Lung microvascular endothelial cell (primary cell): ENCODE measurements at places on chromosomes 13 and 19. TPM values are rescaled to one million over a fixed set of nuclear protein-coding genes. Genes with fewer than 3 reads are reported as not detected.

- DNase-seq: no peak
Observed at GRCh38 chr13:52127378-52127777, 1.5 kb downstream of the NEK5 start.

The ANGPTL8 gene
- not detected in 2 replicates for total RNA-seq

The RYR1 gene
- not detected in 2 replicates for total RNA-seq

The OLFM2 gene
- total RNA-seq: 0.65 and 0.79 TPM in 2 replicates

DNA sequence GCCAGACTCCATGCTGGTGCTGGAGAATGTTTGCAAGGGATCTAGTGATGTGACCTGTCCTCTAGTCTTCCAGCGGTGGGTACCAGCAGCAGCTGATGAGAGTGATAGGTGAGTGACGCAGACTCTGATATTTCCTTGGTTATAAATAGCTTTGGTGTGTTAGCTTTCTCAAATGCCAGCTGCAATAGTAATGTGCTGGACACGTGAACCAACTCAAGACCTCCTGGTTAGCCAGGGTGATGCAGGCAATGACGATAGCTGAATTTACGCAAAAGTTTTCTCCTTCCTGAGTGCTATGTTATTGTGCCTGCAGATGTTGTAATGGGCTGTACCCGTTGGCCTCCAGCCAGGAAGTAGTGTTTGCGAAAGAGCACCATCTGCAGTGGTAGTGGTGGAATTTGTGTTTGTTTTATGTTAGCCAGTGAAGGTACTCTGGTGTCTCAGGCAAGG is 129.5 kb downstream of the CYSLTR2 start:
- DNase-seq: peak; percentile 78

DNA sequence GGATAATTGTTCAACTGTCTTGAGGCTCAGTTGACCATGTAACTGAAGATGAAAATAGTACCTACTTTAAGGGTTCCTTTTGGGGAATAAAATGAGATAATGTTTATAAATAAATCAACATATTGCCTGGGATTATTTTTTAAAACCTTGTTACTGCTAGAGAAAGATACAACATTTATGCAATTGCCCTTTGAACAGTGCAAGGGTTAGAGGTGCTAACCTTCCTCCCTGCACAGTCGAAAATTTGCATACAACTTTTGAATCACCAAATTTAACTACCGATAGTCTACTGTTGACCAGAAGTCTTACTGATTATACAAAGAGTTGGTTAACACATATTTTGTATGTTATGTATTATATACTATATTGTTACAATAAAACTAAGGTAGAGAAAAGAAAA is 750.0 kb downstream of the EFNB2 start:
- no peak for DNase-seq

GRCh38 chr13:113579686-113580085 is 4.9 kb upstream of the TFDP1 start:
- DNase-seq: no peak

DNA sequence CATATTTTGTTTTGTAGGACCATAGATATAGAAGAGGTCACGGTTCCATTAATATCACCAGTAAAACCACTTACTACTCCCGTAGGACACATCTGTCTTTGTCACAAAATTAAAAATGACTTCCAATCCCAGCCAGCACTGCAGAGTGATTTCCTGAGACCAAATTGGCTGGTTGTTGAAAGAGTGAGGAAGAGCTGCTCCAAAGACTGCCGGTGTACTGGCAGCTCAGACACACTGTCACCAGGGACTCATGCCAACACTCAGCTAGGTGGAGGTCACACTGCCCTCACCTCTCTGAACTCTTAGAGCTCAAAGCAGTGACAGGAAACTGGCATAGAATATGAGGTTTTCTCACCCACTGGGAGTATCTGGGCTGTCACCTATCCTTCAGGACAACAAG is 52.1 kb downstream of the FLT1 start:
- DNase-seq: peak; percentile 20

The ZNF829 gene
- total RNA-seq: 1.1 and 1.4 TPM in 2 replicates

DNA sequence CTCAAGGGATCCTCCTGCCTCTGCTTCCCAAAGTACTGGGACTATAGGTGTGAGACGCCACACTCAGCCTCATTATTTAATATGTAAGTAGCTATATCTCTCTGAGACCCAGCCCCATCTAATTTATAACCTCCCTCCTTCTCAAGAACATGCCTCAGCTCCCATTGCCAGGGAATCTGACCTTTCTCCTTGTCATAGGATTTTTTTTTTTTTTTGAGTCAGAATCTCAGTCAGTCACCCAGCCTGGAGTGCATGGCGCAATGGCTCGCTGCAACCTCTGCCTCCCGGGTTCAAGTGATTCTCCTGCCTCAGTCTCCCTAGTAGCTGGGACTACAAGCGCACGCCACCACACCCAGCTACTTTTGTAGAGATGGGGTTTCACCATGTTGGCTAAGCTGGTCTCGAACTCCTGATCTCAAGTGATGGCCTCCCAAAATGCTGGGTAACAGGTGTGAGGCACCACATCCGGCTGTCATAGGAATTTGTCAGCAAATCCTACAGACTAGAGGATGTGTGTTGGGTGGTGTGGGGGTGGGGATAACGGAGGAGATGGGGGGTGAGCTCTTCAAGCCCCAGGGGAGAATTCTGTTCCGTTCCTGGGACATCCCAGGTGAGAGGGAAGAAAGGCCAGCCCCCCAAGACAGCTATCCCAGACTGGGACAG is 5.1 kb upstream of the EPS8L1 start:
- no peak for DNase-seq

GRCh38 chr19:46036744-46037128 is 4.1 kb downstream of the IGFL4 start:
- no peak for DNase-seq

GRCh38 chr19:36849701-36850558 is 746 bp upstream of the ZNF345 start:
- DNase-seq: peak; percentile 94

DNA sequence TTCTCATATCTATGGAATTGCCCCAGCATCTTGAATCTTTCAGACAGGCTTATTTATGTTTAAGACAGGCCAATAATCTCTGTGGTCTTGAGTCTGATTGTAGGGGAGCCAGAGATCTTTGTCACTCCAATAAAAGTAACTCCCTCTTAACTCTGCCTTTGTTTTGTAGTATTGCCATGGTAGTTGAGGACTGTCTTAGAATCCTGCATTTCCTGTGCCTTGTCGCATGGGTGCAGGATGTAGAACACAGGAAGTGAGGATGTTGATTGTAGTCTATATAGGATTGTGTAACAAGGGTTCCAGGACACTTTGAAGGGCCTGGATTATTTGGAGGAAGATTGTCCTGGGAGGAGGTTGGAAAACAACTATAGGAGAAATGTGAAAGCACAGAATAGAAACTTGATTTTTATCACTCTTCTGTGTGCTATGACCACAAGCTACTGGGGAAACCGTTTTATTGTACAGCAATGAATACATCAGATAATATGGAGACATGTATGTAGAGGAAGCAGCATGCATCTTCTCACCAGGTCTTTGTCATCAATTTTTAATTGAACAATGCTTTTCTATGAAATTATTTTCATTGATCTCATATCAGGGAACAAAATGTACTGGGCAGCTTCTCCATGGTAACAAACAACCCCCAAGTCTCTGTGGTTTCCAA is 411.7 kb downstream of the FGF9 start:
- DNase-seq: no peak

GRCh38 chr13:78662467-78662866 is 3.5 kb upstream of the OBI1 start:
- DNase-seq: no peak

DNA sequence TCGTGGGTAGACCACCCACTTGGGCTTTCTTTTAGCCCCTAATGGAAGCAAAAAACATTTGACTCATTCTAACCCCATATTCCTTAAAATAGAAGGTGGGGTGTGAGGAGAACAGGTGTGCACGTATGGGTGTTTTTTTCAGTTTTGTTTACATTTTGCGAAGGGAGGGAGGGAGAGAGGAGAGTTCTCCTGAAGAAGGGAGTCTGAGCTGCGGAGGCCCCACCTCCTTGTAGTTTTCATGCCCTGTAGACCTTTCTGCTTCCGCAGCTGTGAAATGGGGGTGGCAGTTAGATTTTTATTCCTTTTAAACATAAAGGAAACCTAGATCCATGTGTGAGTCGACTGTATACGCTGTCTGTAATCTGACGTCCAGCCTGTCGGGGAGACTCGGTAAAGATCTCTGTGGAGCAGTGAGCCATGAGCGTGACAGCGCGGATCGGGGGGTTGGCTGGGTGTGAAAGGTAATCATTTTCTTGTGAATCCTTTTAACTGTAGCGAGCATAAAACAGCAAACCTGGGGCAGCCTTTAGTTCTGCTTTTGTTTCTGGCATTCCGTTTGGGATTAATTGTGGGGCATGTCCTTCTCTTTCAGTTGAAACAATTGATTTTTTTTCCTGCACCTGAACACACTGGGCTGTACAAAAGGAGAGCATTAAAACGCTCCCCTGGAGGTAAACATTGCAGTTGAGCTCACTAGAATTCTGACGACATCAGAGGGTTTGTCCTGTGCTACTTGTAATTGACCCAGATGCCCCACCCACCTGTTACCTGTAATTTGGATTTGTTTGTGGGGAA is 2.3 kb downstream of the UPF1 start:
- DNase-seq: peak; percentile 31

DNA sequence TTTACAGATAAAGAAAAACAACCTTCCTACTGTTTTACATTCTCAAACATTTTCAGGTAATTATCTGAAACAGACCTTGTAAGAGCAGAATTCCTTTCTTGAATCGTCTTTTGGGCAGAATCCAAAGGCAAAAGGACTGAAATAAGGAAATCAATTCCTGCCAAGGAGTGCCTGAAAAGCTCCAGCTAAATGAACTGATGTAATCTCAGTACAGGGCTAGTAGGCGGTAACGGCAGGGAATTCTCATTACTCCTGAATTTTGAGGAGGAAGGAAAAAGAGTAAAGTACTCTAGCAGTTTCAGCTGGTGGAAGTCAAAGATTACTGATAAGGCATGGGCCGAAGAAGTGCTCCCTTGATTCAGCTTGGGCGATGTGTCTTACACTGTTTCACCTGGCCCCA is 168.4 kb downstream of the PCDH9 start:
- no peak for DNase-seq

DNA sequence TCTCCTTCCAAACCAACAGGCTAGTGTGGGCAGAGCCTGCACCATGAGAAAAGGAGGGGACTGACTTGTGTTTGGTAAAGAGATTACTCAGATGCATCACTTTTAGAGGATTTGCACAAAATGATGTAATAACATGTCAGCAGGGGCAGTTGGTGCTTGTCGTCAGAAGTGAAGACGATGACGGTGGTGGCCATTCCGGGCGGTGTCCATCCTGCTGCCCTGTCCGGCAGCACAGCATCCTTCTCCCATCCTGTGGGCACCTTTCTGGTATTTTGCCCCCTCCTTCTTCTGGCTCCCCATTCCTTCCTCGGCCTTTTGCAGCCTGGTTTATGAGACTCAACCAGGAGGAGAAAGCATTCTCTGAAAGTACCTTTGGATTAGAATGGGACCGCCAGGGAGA is 160.1 kb downstream of the TEX29 start:
- no peak for DNase-seq

The PLIN5 gene
- 4.6 and 23.2 TPM in 2 replicates for total RNA-seq

The LILRB1 gene
- total RNA-seq: not detected in 2 replicates

DNA sequence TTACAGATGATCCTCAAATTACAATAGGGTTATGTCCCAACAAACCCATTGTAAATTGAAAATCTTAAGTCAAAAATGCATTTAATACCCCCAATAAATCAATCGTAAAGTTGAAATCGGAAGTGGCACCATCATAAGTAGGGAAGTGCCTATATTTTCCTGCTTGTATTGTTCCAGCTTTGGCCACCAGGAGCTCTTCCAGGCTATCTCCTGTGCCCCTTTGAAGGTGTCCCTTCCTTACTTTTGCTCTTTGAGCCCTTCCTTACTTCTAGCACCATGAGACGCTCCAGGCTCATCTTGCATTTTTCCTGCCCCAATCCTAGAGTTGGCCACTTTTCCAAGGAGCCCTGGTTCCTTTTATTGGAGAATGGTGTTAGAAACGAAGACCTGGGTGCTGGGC is 163.0 kb upstream of the TSC22D1 start:
- DNase-seq: no peak

The SYNE4 gene
- under 0.01 TPM in 1 of 2 replicates, not detected in the other for total RNA-seq
